ENCODE measurements at places on chromosomes 7 and 10.

- DNase-seq = peak; percentile 41
These were observed 1.5 kb upstream of the KAT6B start for GRCh38 chr10:74824900-74825370.

DNA sequence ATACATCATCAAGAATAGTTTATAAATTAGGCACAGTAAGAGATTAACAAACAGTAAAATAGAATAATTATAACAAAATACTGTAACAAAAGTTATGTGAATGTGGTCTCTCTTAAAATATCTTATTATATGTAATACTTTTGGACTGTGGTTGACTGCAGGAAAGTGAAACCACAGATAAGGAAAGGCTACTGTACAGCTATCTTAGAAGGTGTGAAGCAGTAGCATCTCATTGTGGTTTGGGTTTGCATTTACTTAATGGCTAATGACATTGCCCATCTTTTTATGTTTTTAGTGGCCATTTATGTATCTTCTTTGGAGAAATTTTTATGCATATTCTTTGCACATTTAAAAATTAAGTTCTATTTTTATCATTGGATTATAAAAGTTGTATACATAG lies 296.4 kb upstream of the MAGI2 start:
- no peak for DNase-seq

- no peak for DNase-seq
These were observed 34.2 kb downstream of the TYW1B start for GRCh38 chr7:72793791-72794190.

DNA sequence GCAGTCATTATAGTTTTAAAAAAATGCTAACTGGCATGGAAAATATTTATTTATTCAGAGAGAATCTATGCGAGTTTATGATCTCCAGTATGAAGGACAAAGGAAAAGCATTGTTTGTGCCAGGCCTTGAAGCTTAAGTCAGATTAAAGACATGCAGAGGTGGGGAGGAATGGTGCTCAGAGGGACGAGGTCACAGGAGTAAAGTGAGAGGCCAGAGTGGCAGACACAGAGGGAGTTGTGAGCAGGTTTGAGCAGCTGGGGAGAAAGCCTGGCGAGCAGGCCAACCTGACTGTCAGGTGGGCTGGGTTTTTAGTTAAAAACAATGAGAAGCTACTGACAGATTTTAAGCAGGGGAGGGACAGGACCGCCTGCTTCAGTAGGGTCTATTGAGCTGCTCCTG lies 6.8 kb upstream of the CCNY start:
- DNase-seq = no peak

- no peak for DNase-seq
These were observed 441.0 kb downstream of the KCNMA1 start for GRCh38 chr10:77196614-77197013.

- no peak for DNase-seq
These were observed 114.1 kb downstream of the EMX2 start for GRCh38 chr10:117656385-117657367.

GRCh38 chr10:35226507-35226906 lies 99.9 kb downstream of the CREM start:
- DNase-seq = no peak

DNA sequence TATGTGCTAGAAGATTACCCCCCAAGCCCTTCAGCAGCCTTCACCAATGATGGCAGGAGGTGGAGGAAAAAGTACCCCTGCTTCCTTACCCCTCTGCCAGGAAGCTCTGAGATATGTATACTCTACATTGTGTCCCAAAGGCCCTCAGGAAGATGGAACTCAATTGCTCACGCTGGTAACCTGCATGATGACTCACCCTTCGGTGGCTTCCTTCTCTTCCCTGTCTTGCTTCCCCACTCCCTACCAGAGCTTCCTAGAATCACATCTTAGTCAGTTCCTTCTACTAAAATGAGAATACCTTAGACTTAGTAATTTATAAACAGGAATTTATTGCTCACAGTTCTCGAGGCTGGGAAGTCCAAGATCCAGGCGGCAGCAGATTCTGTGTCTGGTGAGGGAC lies 405.6 kb downstream of the TYW1 start:
- DNase-seq = no peak

DNA sequence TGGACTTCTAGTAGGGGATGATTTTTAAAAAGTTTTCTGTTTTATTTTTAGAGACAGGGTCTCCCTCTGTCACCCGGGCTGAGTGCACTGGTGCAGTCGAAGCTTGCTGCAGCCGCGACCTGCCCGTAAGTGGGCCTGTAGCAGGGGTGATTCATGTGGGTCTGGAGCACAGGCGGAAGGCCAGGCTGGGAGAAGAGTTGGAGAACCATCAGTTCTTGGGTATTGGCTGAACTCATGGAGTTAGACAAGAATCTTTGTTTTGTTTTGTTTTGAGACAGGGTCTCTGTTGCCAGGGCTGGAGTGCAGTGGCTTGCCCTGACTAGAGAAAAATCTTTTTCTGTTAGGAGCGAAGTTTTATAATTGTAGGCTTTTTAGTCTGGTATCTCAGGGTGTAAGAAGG lies 5.7 kb downstream of the SRRT start:
- DNase-seq = no peak

DNA sequence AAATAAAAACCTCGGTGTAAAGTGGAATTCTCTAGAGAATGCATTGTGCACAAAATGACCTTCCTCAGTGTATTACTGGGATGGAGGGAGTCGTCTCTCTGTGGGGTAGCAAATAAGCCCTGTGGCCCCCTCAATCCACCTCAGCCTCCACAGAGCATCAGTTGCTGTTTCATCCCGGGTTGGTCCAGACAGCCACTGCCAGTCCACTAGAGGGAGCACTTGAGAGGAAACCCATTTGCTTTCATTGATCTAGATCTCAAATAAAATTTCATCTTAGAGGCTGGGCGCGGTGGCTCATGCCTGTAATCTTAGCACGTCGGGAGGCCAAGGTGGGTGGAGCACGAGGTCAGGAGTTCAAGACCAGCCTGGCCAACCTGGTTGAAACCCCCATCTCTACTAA lies 1128.7 kb downstream of the CNTNAP2 start:
- peak; percentile 2 for DNase-seq

DNA sequence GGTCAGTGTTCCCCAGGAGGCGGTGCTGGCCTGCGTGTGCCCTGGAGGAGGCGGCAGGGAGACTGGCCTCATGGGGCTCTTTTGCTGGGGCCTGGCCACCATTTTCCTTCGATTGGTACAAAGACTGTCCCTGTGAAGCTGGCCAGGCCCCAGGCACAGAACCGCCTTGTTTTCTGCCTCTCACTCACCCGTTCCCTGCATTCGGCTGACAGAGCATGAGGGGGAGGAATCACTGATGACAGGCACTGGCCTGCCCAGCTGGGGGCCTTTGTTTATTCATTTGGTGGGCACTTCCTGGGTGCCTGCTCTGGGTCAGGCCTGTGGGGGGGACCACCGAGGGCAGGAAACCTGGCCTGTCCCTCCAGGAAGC lies 139.2 kb downstream of the FAM53B start:
- DNase-seq = no peak

GRCh38 chr7:132494474-132494873 lies 81.8 kb downstream of the PLXNA4 start:
- DNase-seq = no peak

- no peak for DNase-seq
These were observed at the start of gene FAM13C for GRCh38 chr10:59362144-59362958. Gene FAM13C, minus strand, starts transcription at chr10:59362549. Its CDS starts 89 bp downstream, at chr10:59362460.

DNA sequence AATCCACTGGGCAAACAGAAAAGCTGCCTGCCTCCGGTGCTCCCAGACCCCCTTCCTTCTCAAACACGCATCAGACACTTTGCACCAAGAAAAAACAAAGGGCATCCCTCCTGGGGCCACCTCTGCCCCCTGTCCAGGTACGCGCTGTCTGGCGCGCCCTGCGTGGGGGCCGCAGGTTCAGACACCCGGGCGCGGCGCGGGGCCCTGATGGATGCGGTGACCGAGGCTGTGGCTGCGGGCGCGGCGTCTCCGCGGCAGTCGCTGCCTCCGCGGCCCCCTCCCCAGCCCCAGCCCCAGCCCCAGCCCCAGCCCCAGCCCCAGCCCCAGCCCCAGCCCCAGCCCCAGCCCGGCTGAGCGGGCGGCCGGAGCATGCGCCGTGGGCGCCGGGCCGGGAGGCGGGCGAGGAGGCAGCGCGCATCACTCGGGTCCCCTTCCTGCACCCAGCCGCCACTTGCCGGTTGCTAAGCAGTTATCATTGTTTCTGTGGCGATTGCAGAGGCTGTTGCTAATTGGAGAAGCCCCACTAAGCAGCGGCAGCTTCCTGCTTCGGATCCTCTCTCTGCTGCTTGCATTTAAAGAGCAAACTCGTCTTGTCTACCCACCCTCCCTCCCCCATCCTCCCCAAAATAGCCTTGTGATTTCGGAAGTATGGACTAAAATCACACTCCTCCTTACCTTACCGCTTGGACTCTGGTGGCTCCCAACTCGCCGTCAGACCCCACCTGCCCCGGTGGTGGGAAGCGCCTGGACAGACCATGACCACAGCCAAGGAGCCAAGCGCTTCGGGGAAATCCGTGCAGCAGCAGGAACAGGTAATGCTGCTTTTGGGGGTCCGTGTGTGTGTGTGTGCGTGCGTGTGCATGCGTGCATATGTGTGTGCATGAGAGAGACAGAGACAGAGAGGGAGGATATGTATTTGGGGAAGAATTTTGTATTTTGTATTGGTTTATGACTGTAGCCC lies 252.8 kb downstream of the DPP6 start:
- no peak for DNase-seq

DNA sequence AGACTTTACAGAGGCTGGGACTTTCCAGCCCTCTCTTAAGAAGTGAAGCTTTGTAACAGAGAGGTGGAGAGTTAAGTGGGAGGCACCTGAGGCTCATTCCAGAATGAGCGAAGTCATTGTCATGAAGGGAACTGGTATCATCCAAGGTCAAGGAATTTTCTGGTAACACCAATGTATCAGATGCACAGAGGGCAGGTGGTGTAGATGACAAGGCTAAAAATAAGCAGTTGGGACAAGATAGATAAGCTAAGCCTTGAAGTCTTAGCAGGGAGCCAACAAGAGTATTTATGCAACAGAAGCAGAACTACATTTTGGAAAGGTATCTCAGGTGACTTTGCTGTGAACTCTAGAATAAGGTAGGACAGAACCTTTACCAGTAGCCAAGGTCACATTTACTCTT lies 257.0 kb upstream of the AUTS2 start:
- DNase-seq = no peak

- no peak for DNase-seq
These were observed 26.5 kb upstream of the WNT16 start for GRCh38 chr7:121302214-121302745.

GRCh38 chr7:158541346-158542010 lies 46.1 kb downstream of the PTPRN2 start:
- DNase-seq = no peak

GRCh38 chr7:42233695-42234331 lies 3.2 kb downstream of the GLI3 start:
- DNase-seq = no peak

- no peak for DNase-seq
These were observed 184.4 kb downstream of the C7orf25 start for GRCh38 chr7:42727451-42727850.
